Stimulated activated CD4-positive, alpha-beta T cell treated with anti-CD3 and anti-CD28 coated beads, Interleukin-15, amount 100 ng/mL, for 24 hours (primary cell): ENCODE measurements at places on chromosomes 2 and 18.

- no peak for DNase-seq
Measured at GRCh38 chr18:44817831-44818473, 137.3 kb downstream of the SETBP1 start.

DNA sequence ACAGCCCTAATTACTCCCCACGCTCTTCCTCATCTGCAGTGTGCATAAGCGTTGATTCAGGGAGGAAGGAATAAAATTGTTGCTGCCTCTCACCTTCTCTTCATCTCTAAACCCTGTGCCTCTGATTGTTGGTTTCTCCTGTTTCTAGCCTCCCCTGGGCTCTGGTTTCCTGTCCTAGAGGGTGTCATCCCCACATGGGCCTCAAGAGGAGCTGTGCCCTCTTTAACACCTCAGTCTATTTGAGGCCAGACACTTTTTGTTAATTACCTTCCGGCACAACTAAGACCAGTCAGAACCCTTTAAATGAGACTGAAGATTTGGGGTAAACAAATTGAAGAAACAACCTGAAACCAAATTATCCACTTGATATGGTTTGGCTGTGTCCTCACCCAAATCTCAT lies 9.7 kb downstream of the CTAGE1 start:
- no peak for DNase-seq

- no peak for DNase-seq
Measured at GRCh38 chr2:101231937-101232730, 20.6 kb upstream of the CNOT11 start.

GRCh38 chr2:207409517-207409916 lies 120.2 kb upstream of the CREB1 start:
- DNase-seq: no peak

DNA sequence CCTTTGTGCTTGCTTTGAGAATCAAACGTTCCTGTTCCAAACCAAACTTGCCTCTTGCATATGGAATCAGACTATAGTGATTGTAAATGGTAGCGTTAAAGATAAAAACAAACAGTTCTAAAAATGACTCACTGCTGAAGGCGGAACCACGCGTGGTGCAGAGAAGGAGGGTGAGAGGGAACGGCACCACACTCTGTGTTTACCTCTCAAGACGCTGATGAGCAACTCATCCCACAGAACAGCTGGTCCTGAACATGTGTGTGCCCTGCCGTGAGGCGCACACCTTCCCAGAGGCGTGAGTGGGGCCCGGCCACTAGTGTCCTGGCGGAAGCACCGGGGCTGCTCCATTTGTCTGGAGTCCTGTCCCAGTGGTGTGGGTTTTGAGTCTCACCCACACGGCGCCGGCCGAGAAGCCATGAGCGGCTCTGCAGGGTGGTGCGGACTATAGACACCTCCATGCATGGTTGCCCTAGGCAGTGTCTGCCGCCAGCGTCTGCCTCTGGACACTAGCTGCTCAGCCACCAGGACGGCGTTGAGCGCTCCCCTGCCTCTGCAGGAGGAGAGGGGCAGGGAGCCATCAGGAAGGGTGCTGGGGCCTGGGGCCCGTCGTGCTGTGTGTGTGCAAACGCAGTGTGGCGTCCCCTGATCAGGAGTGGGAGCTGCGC lies 52.1 kb downstream of the NFATC1 start:
- peak; percentile 31 for DNase-seq

GRCh38 chr2:67879586-67880290 lies 183.1 kb downstream of the C1D start:
- no peak for DNase-seq

DNA sequence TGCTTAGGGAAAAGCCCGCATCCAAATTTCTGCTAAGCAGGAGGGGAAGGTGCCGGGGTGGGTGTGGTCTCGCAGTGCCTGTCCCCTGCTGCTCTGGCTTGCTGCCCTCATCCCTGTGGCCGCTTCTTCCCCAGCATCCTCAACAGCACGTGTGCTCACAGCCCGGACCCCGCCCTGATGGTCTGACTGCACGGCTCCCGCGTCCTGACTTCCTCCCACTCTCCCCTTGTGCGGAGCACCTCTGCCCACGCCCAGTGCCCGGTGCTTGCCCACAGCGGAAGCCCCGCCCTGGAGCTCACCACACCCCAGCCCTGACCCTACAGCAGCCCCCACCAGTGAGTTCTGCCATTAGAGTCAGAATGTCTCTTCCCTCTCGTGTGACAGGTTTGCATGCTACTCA lies 277.9 kb downstream of the NDUFA10 start:
- no peak for DNase-seq

DNA sequence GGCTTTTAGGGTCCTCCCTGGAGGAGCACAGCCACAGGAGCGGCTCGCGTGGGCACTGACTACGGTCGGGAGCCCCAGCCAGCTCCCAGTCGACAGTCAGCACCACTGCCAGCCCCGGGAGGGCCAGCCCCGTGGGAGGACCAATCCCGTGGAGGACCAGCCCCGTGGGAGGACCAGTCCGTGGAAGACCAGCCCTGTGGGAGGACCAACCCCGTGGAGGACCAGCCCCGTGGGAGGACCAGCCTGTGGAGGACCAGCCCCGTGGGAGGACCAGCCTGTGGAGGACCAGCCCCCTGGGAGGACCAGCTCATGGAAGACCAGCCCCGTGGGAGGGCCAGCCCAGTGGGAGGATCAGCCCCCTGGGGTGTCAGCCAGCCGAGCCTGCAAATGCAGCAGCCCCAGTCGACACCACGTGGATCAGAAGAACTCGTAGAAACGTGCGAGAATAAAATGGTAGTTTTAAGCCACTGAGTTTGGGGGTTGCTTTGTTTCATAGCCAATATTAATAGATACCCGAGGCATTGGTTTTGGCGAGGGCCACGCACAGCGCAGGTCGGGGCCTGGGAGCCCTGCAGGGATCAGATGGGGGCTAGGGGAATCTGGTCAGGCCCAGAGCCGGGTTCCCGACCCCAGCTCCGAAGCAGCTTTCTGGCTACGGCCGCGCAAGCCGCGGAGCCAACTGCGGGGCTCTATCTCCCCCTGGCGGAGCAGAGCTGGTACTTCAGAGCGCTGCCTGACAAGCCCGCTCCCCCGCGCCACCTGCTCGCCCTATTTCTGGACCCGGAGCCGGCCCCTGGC lies 73.0 kb downstream of the TEX51 start:
- peak; percentile 78 for DNase-seq

- no peak for DNase-seq
Measured at GRCh38 chr2:47214990-47215389, 59.9 kb upstream of the STPG4 start.

- DNase-seq: peak; percentile 52
Measured at GRCh38 chr2:9627310-9627709, 3.5 kb downstream of the YWHAQ start.

- DNase-seq: no peak
Measured at GRCh38 chr2:109155553-109156451, 26.8 kb downstream of the SH3RF3 start.

DNA sequence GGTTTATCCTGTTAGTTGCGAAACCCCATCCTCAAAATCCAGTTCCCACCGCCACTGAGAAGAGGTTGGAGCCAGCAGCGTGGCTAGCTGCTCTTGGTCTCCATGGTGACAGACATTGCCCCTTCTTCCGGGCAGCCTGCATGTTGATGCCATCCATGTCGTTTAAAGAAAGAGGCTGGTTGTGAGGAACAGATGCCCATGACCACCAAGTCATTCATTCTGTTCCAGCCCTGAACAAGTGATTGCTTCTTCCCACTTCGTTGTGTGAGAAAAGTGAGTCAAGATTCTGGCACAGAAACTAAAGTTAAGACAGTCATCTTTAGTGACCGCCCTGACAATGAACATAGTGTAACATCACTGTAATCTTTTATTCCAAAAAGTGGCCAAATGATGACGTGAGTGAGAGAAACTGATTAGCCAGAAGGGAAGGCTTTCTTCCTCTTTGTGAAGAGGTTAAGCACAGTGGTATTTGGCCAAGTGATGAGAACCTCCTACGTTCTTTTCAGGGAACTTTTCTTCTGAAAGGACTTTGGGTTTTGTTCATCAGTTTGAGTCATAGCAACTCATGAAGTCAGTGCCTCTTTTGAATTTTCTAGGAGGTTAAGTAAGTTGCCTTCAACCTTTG lies 272.5 kb downstream of the GALR1 start:
- DNase-seq: no peak

DNA sequence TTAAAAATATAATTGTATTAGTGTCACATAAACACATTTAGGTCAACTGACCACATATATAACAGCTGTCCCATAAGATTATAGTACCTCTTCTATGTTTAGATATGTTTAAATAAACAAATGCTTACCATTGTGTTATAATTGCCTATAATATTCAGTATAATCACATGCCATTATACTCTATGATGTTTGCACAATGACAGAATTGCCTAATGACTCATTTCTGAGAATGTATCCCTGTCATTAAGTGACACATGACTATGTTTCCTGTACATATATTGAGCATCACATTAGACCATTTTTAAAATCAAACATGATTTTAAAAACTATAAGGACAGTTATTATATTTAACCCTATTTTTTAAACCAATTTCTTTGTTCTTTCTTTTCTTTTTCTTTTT lies 89.8 kb downstream of the HS6ST1 start:
- DNase-seq: no peak

DNA sequence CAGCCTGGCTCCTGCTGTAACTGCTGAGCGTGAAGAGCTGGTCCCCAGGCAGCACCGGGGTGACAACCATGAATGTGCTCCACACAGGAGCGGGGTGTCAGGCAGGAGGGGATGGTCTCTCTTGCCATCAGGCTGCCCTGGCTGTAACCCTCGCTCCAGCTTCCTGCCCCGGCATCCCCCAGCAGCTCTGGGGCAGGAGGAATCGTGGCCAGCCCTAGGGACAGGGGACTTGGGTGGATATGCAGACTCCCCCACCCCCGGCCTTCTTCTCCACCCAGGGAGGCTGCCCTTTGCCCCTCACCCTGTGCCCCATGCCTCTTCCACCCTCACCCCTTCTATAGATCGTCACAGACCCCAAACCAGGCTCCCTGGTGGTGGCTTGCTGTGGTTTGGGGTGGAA lies 69.4 kb upstream of the SMAD7 start:
- no peak for DNase-seq

- DNase-seq: peak; percentile 73
Measured at GRCh38 chr2:197498937-197499593, 575 bp downstream of the HSPD1 start.

DNA sequence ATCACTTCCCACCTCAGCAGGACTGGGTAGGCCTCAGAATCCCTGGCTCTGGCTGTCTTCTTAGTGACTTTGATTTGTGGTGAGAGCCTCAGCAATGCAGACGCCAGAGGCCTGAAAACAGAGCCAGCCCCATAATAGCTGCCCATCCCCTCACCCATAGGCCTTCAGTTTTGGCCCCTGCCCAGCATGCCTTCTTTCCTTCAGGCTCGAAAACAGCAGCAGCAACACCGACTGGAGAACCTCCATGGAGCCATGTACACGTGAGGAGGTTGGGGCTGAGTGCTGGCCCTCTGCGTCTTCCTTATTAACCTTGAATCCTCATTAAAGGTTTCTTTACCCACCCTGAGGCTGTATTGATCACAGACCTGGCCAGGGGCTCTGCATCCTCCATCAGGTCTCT lies 1.7 kb downstream of the RNF181 start:
- no peak for DNase-seq

DNA sequence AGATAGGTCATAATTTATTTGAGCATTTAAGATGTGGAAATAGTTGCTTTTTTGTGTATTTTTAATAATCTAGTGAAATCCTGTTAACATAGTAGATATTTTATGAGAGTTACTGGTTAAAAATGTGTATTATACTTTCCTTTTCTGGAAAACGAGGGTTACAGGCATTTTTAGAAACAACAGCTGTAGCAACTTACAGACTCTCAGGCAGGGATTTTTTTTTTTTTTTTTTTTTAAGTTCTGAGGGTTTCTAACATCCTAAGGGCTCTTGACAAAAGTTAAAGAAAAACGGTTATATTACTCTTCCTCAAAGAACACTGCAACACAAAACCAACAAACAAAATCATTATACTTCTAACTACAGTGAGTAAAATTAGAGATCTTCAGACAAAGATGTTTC lies 205.9 kb downstream of the ACKR3 start:
- DNase-seq: no peak

DNA sequence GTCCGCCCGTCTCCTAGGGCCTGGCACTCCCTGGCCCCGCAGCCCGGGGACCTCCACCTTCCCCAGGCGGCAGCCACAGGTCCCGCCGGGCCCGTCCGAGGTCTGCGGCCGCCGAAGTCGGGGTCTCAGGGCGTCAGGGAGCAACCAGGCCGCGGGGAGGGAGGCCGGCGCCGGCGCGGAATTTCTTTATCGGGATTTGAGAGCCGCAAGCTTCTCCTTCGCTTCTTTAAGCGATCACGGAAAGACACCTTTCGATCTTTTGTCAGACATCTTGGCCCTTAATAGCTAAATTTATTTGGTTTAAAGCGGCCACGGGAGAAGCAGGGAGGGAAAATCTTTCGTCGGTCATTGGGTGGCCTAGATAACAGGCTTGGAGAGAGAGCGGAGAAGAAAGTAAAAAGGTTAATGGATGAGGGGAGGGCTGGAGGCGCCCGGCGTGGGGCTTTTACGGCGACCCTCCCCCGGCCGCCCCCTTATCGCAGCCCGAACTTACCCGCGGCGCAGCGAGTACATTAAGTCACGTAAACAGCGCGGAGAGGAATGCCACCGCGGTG lies 4.3 kb upstream of the GATA6 start:
- no peak for DNase-seq

DNA sequence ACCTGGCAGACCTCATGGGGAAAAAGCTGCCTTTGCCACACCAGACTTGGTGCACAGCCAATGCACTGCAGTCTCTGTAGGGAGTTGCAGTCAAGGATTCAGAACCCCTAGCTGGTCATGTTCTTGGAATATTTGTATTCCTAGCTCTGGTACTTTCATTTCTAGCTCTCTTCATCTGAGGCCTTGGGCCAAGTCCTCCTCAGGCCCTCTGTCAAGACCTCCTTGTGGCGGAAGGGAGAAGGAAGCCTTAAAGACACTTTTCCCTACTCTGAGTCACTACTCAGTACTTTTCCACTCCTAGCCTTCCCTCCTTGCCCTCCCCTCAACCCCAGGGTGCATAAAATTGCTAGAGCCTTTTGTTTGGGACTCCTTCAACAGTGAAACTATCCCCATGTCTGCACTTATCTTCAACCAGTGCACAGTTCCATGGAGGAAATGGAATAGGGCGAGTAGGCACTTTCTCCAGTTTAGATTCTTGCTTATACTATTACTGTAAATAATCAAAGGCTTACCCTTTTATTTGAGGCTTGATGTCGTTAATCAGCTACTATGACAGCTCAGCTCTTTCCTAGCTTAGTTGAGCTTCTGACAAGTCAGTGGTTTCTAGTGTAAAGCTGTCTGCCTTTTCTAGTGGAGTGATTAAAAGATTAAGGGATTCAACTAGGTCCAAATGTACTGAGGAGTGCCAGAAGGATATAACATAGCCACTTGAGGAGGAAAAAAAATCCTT lies 15.8 kb downstream of the M1AP start:
- no peak for DNase-seq

DNA sequence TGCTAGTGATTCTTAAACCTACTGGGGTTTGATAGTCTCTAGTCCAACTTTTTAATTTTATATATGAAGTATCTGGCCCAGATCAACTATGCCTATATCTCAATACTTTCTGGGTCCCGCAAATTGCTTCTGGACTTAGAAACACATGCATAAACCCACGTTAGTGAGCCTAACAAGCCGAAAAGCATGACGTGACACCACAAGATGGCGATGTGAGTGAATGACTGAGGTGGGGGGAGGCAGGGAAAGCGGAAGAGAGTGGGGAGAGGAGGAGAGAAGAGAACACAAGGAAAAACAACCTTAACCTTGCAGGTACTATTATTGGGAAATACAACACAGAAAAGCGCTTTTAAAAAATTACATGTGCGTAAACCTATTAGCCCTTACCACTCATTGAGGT lies 13.8 kb downstream of the PDIA6 start:
- DNase-seq: no peak

- no peak for DNase-seq
Measured at GRCh38 chr18:61896757-61897156, 4.0 kb upstream of the RNF152 start.
